ENCODE measurements at places on chromosomes 16 and 17.

DNA sequence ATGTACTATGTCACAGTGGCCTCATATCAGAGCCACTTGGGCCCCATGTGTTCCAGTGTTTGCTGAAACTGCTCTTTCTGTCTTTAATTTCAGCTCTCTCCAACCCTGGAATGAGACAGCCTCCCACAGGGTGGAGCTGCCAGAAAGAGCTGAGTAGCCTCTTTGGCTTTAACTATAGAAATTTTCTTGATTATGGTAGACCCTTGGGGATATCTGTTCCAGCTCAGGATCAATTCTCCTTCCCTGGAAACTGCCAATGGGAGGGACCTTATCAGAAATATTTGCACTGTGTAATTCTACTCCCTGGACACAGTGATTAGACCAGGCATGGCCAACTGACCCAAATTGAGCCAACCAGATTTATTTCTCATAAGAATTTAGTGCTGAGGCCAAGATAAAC, 39.0 kb upstream of the KDM8 start:
- no peak overlapping the region for H3K4me3 ChIP-seq
- H3K27me3 ChIP-seq: no peaks in the 10 kb centered on the region
- no peaks in the 10 kb centered on the region for H3K36me3 ChIP-seq
- no peak overlapping the region for H3K27ac ChIP-seq
- DNase-seq: no peak
- H3K4me1 ChIP-seq: no peaks in the 10 kb centered on the region

DNA sequence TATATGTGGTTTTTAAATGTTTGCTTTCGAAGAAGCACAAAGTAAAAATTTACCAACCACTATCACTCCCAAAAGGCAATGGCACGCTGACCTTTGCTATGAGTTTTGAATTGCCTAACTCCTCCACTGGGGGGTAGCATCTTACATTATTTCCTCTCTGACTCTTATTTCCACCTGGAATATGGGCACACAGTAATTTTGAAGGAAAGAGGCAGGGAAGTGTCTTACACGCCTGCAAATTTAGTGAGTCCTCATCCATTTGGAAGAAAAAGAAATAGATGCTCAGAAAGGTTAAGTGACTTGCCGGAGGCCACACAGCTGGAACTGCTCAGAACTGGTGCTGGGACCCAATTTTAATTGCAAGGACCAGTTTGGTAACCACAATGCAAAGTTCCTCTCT, 29.9 kb upstream of the IRX6 start:
- DNase-seq: no peak
- peaks cover 7% of the 10 kb centered on the region for H3K27me3 ChIP-seq
- no peak overlapping the region for H3K4me3 ChIP-seq
- no peak overlapping the region for H3K27ac ChIP-seq
- H3K36me3 ChIP-seq: no peaks in the 10 kb centered on the region
- no peaks in the 10 kb centered on the region for H3K4me1 ChIP-seq

- no peaks in the 10 kb centered on the region for H3K27me3 ChIP-seq
- no peak for DNase-seq
- no peak overlapping the region for H3K4me3 ChIP-seq
- H3K4me1 ChIP-seq: peaks cover 62% of the 10 kb centered on the region
- no peak overlapping the region for H3K27ac ChIP-seq
- no peaks in the 10 kb centered on the region for H3K36me3 ChIP-seq
These were observed 204.2 kb downstream of the PRKCA start for GRCh38 chr17:66506641-66507040.

- peaks cover 92% of the 10 kb centered on the region for H3K36me3 ChIP-seq
- no peak overlapping the region for H3K4me3 ChIP-seq
- H3K27me3 ChIP-seq: no peaks in the 10 kb centered on the region
- DNase-seq: no peak
- no peak overlapping the region for H3K27ac ChIP-seq
These were observed 13.8 kb downstream of the CORO7 start for GRCh38 chr16:4402439-4403132.

All from esophagus muscularis mucosa (tissue), 4 donors.